ENCODE measurements at places on chromosomes 2 and 18.

GRCh38 chr2:159030674-159031380 is 62.4 kb downstream of the TANC1 start:
- no peak for DNase-seq

DNA sequence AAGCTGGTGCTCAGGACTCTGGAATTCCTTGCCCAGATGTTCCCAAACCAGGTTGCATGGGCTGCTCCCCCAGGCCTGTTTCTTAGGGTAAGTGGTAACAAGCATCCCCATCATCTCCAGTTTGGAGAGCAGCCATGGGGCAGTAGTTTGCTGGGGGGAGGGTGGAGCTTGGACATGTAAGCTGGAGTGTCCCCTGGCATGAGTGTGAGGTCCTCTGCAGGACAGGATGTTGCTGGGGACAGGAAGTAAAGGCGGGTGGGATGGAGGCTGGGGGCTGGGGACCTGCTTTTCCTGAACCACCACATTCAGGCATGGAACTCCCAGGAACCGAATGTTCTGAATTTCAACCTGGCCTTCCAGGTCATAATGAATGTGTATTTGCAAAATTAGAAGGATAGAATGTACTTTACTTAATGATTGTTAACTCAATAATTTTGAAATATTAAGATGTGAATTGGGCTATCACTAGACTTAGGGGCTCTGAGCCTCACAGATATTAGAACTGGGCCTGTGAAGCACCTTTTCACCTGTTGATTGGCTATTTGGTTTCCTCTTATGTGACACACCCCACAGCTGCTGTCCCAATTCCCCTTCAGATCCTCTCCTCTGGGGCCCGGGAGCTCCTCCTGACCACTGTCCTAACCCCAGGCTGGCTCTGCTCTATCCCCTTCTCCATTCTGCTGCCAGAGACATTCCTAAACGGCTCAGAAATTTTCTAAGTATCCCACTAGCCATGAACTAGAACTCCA is 66.4 kb upstream of the EPAS1 start:
- no peak for DNase-seq

DNA sequence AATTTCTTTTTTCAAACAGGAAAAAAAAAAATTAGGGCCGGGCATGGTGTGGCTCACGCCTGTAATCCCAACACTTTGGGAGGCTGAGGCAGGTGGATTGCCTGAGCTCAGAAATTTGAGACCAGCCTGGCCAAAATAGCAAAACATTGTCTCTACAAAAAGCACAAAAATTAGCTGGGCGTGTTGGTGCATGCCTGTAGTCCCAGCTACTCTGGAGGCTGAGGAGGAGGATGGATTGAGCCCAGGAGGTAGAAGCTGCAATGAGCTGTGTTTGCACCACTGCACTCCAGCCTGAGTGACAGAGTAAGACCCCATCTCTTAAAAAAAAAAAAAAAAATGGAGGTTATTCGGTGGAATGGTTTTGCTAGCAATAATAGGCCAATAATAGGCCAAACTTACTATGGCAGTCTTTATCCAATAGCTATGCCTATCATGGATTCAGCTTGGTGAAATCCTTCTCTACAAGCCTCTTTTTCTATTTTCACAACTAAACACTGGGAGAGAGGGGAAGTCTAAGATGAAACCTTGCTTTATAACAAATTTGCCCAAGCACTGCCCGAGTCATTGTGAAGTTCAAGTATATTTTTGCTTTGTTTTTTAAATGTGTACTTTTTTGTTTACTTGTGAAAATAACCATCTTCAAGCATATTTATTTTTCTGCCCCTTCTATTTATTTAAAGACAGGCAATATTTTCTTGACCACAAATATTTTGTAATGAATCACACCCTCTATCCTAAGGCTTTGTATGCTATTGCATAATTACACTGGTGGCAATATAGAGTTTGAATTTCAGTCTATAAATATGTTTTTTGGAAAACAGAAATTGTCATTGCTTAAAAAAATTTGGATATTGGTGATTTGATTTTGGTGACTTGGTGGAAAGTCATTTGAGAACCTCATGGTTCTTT is 20.0 kb upstream of the KYNU start:
- no peak for DNase-seq

DNA sequence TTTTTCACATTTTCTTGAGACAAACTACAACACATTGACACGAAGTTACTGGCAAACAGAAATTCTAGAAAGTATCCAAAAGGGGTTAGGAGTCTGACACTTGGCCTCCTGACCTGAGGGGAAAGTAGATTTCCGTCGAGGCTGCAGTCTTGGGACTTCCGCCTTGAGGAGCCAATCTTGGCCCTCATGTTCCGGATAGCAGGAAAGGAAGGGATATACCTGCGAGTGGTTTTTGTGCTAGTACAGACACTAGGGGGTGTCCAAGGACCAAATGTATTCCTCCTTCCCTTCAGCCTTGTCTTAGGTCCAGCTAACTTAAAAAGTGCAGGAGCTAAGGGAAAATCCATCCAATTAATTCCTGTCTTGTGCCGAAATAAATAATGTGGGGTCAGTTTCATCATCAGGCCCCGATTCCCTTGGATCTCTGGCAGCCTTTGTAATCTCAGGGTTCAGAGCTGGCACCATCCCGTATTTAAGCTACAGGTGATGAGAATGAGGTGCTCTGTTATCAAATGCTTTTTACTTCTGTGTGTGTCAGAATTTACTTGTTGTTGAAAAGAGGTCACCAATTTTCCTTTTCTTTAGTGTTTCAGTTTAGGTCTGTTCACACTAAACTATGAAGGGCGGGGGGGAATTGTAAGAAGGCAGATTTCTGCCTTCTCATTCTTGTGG is 330.2 kb upstream of the FANCL start:
- no peak for DNase-seq

- DNase-seq, result no peak
Measured at GRCh38 chr18:25701821-25702220, 349.9 kb upstream of the ZNF521 start.

DNA sequence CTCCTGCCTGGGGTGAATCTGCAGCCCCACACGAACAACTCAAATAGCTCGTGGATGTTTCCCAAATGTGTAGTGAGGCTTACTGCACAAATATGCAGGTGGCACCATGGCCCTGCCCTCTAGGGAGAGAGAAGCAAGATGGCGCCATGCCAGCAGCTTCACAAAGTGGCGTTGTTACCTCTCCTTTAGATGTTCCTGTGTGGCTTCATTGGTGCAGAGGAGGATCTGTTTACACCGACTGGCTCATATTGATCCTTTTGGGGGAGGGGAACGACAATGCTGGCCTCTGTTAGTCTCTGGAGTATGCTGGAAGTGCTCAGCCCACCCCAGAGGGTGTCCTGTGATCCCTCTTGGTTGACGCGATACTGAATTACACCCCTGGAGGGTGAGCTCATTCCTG is 99.5 kb upstream of the GATA6 start:
- no peak for DNase-seq

- DNase-seq, result no peak
Measured at GRCh38 chr18:61865466-61866175, 27.2 kb downstream of the RNF152 start.

GRCh38 chr2:202014318-202014717 is 19.3 kb upstream of the FZD7 start:
- no peak for DNase-seq

GRCh38 chr18:24386681-24387080 is 10.9 kb downstream of the OSBPL1A start:
- DNase-seq, result no peak

DNA sequence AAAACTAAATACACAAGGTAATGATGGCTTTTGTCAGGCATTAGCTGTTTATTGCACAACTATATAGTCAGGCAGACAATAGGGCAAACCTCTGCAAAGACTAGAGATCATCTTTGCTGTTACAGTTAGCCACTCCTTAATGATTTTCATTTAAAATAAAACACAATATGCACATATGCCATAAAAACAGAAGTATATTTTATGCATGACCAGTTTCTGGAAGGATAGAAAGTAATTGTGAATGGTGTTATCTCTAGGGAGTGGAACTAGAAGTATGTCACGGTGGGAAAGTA is 102.0 kb downstream of the CHN1 start:
- DNase-seq, result no peak

GRCh38 chr2:154049561-154049960 is 177.8 kb downstream of the GALNT13 start:
- no peak for DNase-seq

DNA sequence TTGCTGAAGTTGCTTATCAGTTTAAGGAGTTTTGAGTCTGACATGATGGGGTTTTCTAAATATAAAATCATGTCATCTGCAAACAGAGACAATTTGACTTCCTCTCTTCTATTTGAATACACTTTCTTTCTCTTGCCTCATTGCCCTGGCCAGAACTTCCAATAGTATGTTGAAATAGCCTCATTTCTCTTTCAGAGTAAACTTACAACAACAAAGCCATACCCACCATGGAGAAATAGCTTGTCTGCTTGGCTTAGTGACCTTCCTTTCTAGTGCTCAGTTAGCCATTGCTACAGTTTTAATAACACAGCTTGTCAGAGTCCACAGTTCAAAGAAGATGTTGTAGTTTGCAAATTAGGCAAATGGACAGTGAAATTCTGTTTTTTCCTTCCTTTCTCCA is 228.0 kb downstream of the ETAA1 start:
- no peak for DNase-seq

- DNase-seq, result no peak
Measured at GRCh38 chr2:25483607-25484266, 142.0 kb upstream of the DNMT3A start.

DNA sequence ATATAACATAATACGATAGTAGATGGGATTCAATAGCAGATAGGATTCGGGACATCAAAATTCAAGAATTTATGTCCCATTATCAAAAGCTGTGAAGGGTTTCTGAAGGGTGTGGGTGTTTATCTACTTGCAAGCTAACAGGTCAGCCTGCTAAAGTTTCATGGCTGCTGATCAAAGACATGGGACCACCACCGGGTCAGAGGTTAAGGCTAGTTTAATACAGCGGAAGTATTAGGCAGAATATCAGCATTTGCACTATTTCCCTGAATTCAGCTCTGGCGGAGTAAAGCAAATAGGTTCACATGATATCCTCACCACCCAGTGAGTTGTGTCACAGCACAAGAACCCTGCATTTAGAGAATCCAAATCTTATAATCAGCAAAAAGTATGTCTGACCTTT is 82.5 kb downstream of the DSEL start:
- DNase-seq, result no peak

DNA sequence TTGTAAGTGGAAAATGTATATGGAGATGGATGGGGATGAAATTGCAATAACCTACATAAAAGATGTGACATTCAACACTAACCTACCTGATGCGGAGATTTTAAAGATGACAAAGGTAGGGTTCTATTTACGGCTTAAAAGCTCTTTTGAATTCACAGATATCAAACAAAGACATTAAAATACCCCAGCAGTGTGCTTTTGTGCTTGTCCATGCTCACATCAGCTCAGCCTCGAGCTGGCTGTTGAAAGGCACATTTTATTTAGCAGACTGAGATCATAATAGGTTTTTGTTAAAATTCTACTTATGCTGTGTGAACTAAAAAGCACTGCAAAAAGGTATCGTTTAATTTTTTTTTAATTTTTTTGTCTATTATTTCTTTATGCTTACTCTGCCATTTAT is 96.0 kb upstream of the CDCA7 start:
- no peak for DNase-seq

DNA sequence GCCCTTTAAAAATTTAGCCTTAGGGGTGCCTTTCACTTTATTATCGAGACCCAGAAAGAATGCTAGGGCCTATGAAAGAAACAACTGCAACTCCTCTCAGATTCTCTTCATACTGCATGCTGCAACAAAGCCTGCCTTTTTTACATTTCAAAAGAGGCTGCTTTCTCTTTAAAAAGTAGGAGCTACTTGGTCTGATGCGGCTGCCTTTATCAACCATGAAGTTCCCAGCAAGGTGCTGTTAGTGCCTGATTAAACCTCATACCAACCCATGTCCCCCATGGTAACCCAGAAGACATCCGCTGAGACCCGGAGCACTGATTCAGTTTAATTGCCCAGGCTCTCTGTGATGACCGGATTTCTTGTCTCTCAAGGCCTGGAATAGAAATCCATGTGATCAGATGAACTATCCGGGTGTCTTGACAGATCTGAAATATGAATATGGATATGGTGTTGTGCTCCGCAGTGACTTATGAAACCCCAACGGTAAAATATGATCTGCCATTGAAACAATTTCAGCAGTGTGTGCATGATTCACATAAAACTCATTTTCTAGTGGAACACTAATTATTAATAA is 368.3 kb downstream of the ZNF521 start:
- no peak for DNase-seq

DNA sequence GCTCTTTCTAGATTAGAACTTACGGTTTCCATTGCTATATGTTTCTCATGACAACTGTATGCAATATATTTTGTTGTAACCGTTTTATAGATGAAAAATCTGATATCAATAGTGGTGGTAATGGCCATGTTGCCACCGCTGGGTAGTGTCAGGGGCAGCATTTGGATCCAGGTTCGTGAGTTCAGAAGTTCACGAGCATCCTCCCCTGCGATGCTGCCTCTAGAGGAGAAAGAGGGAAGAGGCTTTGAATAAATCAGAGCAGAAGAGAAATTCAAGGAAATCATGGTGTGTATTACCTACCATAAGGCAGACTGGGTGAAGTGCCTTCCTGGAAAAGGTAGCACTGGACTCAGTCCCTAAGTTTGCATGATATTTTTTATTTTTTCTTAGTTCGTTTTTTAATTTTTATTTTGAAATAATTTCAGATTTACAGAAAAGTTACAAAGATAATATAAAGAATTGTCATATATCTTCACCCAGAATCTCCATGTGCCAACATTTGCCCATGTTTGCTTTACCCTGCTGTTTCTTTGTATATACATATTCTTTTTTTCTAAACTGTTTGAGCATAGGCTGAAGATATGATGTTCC is 3.3 kb upstream of the ZBTB7C start:
- peak; percentile 11 for DNase-seq

GRCh38 chr2:18889565-18890332 is 300.4 kb upstream of the NT5C1B start:
- no peak for DNase-seq

DNA sequence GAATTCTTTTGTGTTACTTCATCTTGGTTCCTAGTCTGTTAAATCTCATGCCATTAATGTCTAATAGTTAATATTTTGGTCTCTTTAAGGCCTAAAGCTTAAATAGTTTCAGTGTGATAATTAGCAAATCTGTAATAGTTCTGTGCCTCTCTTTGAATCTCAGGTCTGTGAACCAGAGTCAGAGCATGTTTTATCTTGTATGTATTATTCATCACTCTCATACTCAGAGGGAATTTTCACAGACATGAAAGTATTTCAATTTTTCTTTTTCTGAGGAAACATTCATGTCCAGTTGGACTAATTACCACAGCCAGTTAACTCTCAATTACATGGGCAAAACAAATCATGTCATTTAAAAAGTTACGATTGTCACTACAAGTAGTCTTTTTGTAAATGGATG is 931.9 kb upstream of the SLC39A10 start:
- no peak for DNase-seq

- no peak for DNase-seq
Measured at GRCh38 chr18:79260510-79260909, 135.2 kb upstream of the NFATC1 start.

- no peak for DNase-seq
Measured at GRCh38 chr18:44520981-44521667, 159.6 kb upstream of the SETBP1 start.

All from stimulated activated CD4-positive, alpha-beta T cell treated with anti-CD3 and anti-CD28 coated beads, Interleukin-1b, Interleukin-23, amount 100 ng/mL, for 4 hours (primary cell).